ENCODE measurements at places on chromosomes 3 and 15.

GRCh38 chr3:120130656-120131055 lies 36.4 kb upstream of the GSK3B start:
- DNase-seq: no peak

DNA sequence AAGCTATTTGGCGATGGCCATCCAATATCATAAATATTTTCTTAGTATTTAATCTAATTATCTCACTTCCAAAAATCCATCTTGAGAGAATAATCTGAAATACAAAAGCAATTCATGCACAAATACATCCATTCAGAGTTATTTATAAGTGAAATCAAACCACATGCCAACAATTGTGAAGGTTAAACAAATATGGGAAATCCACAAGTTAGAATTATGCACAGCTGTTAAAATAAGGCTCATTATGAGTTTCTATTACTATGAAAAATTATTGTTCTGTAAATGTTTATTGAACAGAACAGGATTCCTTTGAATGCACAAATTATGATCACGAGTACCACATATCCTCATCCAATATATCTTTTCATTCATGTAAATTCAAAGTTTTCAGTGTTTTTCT lies 267.7 kb downstream of the PLOD2 start:
- DNase-seq: no peak

DNA sequence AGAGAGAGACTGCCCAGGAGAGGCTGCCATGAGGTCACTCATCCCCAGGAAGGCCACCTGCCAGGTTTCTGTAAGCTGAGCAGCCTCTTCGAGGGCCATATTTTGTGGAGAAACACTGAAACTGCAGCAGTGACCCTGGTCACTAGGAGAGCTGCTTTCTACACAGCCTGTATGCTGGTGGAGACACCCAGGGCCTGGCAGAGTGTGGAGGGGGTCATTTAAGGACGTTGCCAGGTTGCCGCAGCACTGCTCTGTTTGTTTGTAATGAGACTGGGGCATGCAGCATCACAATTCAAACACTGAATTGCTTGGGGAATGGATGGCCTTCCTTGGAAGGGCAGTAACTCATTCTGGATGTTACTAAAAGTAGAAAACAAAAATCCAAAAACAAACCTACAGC lies 104.9 kb upstream of the TRIM42 start:
- no peak for DNase-seq

DNA sequence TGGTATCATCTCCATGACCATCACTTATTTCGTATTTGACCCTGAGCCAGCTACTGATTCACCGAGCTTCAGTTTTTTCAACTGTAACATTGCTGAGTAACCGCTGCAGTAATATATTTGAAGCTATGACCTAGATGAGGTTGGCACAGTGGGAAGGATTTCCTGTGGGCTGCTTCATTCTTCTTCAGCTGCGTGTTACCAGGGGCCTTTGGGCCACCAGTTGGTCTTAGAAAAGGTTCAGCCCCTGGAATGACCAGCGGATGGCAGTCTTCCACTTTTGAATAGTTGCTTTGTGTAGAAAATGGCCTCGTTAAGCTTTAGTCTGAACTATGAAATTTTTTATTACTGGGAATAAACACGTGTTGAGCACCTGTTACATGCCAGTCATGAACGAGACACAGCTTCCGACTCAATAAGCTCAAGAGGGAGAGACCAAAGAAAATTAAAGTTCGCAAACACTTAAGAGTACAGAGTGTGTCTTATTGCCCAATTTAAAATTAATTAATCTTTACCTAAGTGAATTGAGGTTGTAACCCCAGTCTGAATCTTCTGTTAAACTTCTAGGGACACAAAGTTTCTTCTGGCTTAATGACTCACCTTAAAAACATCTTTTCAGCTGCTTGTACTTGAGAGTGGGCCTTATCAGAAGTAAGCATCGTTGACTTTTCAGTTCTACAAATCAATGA lies 57.6 kb upstream of the NR2E3 start:
- peak; percentile 98 for DNase-seq

GRCh38 chr3:163821841-163822240 lies 1256.5 kb downstream of the SI start:
- no peak for DNase-seq

- no peak for DNase-seq
These were observed 32.2 kb upstream of the MTMR14 start for GRCh38 chr3:9617056-9617455.

DNA sequence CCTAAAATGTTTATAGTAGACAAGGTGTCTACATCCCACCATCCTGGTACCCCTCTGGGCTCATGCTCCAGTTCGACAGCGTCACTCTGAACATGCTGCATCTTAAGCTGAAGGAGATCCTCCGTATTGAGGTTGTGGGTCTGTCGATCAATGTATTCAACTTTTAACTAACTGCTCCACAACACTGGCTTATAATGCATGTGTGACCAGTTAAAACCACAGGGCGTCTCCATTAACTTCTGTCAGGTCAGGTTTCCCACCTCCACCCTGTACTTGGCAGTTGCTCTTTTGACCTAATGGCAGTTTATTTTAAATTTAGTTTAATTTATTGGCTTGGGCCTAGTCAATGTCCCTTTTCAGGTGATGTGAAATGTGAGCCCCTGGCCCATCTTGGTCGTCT lies 17.8 kb upstream of the RARRES1 start:
- DNase-seq: no peak

DNA sequence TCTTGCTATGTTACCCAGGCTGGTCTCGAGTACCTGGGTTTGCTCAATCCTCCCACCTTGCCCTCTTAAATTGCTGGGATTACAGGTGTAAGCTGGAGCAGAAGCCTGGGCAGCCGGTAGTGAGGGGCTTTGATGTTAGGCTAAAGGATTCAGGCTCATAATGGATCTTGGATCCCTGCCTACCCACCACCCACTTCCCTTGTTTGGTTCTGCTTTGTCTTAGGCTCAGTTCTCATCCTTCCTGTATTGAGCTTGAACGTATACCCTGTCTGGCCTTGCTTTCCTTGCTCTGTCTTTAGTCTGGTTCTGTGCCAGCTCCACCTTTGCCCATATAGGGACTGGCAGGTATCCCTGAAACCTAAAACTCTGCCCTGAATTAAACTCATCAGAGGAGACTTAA lies 1.7 kb downstream of the PPCDC start:
- no peak for DNase-seq

GRCh38 chr3:10930666-10931040 lies 61.9 kb upstream of the SLC6A1 start:
- DNase-seq: no peak

GRCh38 chr3:29465836-29466235 lies 185.0 kb downstream of the RBMS3 start:
- peak; percentile 96 for DNase-seq

DNA sequence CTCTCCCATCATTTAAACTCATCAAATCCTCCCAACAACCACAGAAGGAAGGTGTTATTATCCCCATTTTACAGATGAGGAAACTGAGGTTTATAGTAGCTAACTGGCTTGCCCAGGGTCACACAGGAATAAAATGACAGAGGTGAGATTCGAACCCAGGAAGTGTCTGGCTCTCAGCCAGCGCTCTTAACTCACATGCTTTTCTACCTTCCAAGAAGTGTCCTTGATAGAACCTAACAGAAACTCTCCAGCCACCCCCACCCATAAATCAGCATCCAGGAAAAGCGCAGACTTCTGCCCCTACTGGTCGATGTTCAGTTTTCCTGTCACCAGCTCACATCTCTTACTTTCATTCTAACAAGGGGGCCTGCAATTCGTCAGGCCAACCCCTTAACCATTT lies 51.7 kb downstream of the SPATA12 start:
- peak; percentile 13 for DNase-seq

- no peak for DNase-seq
These were observed 755.7 kb downstream of the MCTP2 start for GRCh38 chr15:94987085-94987484.

- DNase-seq: no peak
These were observed 316.2 kb downstream of the IL5RA start for GRCh38 chr3:2793987-2794386.

DNA sequence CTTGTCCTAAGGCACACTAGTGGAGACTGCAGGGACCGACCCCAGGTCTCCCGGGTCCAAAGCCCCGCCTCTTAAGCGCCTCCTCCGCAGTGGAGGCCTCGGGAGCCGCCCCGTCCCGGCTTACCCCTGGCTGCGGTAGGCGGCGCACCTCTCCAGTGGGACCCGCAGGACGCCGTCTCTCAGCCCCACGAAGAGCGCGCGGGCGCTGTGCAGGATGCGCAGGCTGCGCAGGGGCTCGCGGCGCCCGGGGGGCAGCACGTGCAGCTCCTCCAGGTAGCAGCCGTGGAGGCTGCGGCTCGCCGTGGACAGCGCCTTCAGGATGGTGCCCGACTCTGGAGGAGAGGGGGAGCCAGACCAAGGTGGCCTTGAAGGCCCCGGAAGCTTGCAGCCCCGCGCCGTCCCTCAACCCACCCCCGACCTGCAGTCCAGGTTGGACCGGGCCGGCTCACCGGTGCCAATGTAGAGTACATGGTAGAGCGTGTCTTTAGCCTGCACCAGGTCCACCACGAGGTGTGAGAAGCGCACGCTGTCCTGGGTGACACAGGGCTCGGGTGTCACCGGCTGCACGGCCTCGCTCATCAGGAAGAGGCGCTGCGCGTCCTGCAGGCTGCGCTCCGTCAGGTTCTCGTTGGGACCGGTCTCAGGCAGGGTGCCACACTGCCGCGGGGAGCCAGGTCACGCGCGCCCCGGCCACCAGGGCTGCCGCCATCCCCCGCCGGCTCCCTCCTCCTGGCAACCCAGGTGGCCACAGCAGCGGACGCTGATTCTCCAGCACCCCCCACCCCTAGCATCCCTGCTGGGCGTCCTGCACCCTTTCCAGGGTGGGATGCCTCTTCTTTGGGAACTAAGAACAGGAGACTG lies 105.5 kb downstream of the SEMA5B start:
- no peak for DNase-seq

DNA sequence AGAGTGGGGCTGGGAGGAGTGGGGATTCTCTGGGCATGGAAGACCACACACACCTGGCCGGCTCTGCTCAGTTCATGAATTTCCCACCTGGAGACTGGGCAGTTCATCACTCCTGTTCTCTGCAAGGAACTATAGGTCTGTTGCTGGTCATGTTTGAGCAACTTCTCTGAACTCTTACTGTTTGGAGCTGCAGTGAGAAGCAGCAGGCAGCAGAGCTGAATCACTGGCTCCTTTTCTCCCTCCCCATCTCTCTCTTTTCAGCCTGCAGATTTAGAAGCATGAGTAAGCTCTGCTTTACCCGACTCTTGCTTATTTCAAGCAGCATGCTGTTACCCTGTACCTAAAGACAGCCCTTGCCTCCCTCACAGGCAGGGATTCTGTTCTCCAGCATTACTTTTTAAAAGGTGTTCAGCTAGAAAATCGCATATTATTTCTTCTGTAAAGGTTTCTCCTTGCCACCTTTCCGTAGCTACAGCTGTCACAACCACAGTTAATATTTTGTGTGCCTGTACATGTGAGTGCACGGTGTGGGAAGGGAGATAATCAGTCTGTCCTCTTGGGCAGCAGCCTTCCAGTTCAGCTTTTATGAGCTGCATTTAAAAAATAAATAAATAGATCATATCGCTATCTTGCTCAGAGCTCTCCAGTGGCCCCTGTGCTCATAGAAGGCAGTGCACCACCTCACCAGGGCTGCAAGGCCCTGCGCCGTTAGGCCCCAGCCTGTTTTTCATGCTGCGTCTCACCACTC lies 131.6 kb downstream of the CHCHD6 start:
- peak; percentile 71 for DNase-seq

DNA sequence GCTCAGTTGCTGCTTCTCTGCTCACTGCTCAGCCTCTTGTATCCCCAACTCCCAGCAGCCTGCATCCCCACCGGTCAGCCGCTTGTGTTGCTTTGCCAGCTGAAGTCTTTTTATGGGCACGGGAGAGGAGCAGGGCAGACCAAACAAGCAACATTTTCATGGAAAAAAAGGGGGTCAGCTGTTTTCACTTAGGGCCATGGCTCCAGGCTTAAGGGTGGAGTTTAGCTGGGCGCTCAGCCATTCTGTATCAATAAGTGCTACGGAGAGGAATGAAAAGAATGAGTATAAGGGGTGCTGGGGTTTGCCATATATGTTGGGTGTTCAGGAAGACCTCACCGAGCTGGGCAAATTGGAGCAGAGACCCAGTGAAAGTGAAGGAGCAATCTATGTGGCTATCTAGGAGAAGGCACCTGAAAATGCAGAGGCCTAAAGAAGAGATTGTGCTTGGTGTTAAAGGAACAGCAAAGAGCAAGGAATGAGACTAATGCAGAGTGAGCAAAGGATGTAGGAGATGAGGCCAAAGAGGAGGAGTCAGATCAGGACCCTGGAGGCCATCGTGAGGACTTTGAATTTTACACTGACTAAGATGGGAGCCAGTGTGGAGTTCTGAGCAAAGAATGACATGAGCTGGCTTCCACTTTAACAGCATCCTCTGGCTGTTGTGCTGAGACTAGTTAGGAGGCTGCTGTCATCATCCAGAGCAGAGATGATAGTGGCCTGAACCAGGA lies 16.6 kb upstream of the IREB2 start:
- no peak for DNase-seq

GRCh38 chr3:159783780-159784742 lies 204.6 kb upstream of the IL12A start:
- DNase-seq: no peak

- DNase-seq: peak; percentile 9
These were observed 114.4 kb downstream of the PLCL2 start for GRCh38 chr3:16999161-16999560.

- DNase-seq: no peak
These were observed 3.7 kb downstream of the CHST13 start for GRCh38 chr3:126527455-126528211.

DNA sequence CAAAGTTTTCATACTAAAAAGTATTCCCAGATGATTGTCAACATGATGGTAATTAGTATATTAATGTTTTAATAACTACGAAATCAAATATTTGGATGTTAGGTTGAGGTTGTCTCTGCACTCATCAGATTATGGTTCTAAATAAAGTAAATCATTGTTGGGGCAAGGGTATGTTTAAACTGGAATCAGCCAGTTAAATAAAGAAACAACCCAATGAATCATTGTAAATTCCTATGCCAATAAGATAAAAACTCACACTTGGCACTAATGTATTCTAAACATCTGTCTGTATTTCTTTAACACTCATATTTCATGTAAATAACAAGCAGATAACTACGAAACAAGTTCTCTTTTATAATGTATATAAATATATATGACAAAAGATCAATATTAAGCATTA lies 92.7 kb downstream of the PEAK1 start:
- DNase-seq: no peak

GRCh38 chr15:85770096-85771041 lies 24.4 kb downstream of the KLHL25 start:
- peak; percentile 45 for DNase-seq

DNA sequence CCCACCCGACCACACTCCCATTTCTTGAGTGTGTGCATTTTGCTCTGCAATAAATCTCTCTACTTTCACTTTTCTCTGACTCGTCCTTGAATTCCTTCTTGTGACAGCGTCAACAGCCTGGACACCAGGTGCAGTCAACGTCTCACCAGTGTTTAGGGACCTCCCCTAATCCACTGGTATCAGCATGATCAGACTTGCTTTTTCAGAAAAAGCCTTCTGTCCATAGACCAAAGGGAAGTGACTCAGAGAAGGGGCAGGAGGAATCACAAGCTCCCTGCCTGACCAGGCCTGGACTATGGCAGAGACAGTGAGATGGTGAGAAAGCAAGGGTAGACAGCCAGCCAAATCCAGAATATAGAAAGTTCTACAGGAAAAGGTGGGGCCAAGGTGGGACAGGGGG lies 15.5 kb downstream of the CCR5 start:
- DNase-seq: peak; percentile 67

Data from choroid plexus epithelial cell (primary cell).